ENCODE measurements at places on chromosomes 6 and 20.

- no peak for DNase-seq
Measured at GRCh38 chr6:121851056-121851455, 415.6 kb downstream of the GJA1 start.

DNA sequence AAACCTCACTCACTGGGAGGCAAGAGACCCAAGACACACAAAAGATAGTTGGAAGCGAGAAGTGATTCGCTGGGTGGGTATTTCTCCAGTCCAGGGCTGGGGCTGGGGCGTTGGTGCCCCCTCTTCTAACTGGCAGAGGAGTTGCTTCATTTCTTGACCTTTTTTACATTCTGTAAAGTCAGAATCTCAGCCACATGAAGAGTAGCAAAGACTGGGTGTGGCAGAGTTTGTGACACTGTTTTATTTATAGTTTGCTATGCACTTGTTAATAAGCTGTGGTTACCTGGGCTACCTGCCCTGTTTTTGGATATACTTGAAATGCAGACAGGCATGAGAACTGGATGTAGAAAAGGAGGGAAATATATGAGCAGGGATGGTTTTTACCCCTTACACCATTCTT lies 42.3 kb downstream of the IL20RA start:
- no peak for DNase-seq

GRCh38 chr6:158361961-158362669 lies 49.9 kb downstream of the TULP4 start:
- no peak for DNase-seq

GRCh38 chr20:47352332-47353238 lies 3.9 kb downstream of the ZMYND8 start:
- DNase-seq = peak; percentile 36

DNA sequence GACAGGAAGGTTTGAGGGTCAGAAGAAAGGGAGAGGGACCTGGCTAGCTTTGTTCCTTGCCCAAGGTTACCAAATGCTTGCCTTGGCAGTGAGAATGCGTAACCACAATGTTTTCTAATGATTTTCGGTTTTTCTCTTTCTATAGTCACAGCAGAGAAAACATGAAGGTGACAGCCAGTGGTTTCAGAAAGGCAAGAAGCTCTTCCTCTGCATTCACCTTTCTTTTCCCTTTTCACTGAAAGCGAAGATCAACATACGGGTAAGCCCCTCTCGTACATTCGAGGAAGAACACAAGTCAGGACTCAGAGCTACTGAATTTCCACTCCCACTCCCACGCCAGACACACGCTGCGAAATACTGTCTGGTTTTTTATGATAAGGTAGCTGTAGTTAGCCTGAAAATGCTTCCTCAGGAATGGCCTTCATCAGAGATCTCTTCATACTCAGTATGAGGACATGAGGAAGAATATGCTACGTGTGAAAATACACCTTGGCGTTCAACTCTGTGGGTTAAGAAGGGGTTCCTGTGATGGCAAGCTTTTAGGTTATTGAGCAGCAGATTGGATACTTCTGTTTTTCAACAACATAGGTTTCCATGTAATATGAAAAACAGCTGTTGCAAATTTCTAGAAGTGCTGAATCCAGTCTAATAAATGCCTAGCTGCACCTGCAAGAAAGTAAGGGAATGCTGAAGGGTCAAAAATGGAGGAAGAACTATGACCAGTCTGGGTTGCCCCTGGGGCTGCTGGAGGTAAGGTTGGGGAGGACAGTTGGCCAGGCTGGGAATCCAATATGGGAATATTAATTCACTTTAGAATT lies 7.4 kb upstream of the CD83 start:
- DNase-seq = no peak

DNA sequence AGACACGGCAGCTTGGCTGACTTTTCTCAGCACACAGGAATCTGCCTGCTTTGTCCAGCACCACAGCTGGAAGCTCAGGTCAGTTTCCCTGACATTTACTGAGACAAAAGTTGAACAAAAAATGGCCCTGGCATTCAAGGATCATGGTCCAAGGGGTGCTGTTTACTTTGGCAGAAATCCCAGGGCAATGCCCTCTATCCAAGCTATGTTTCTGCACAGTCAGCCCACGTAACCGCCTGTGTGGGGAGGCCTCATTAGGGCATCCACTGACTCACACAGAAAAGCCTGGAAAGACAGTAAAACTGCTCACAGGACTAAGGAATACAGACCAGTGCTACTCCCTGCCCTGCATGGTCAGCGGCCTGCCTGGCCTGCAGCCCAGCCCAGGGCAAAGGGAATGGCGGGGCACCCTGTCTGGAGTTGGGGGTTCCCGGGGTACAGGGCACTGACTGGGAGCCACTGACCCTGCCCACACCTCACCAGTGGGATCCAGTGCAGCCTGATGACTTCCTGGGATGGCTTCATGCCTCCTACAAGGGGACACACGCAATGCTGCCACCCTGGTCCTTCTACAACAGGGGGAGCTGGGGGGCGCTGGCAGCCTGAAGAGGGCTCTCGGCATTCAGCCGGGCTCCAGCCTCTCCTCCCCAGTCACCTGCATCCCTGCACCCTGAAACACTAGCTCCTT lies 77.1 kb downstream of the NINL start:
- DNase-seq = no peak

GRCh38 chr20:13567663-13568062 lies 71.1 kb downstream of the TASP1 start:
- DNase-seq = no peak

DNA sequence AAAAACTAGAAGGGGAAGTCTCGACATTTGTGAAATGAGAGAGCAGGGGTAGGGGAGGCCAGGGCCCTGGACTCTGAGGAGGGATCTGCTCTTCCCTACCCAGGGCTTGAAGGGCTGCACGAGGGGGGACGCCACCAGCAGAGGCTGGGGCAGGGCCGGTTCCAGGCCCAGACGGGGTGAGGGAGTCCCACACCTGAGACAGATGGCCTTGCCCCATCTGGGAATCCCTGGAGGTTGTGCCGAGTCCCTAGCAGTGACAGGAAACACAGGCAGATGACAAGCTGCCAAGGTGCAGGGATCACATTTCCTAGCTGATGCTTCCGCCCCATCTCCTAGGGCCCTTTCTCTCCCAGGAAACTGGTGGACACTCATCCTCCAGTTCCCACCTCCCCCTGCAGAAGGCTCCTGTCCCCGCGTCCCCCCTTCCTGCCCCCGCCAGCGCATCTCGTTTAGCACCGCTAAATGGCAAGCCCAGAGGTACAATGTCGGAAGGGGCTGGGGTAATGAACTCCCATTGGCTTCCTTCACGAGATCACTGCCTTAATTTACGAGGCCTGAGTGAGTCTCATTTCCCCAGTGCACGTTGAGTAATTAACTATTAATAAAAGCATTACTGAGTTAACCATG lies 35.2 kb upstream of the CDH22 start:
- no peak for DNase-seq
